Renal cortex interstitium (tissue), 15 donors: ENCODE measurements at places on chromosomes 5 and 9. TPM values are rescaled to one million over a fixed set of nuclear protein-coding genes. Genes with fewer than 3 reads are reported as not detected.

PTBP3 gene
- 99.9 TPM for polyA plus RNA-seq

FOXD1 gene
- polyA plus RNA-seq = 16.4 TPM

- DNase-seq = no peak
These were observed 820 bp downstream of the FBP1 start for GRCh38 chr9:94638335-94639060.

DNA sequence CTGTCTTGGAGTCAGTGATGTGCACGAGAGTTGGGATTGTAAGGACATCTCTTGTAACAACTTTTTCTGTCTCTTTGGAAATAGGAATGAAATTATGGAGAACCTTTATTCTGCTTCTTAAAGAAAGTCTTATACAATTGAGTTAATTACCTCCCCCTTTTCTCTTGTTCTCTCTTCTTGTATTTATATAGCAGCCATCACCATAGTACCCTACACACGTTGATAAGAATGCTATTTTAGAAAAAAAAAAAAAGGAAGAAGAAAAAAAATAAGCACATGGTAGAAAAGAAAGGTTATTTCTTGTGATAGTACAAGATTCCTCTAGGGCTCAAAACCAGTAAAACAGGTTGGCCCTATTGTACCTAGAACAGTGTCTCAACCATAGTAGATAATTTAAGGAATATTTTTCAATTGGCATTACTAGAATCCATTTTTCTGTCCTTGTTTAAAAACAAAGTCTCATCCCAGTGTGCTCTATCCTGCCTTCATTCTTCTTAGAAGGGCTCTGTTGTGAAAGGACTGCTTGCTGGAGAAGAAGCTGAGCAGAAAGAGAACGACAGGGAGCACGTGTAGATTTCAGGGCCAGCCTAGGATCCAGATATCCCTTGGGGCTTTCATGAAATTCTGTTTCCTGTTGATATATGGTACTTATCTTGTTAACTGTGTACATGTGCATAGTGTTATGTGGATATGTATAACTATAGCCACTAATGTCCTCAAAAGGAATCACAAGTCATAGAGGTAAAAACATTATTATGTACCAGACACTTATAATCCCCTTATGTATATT lies 392.3 kb upstream of the MEF2C start:
- DNase-seq = no peak

GRCh38 chr5:395156-395920 lies 47.6 kb upstream of the EXOC3 start:
- no peak for DNase-seq

- DNase-seq = no peak
These were observed 74.7 kb downstream of the NTRK2 start for GRCh38 chr9:84744195-84744594.
